Activated naive CD4-positive, alpha-beta T cell treated with anti-CD3 and anti-CD28 coated beads for 36 hours (primary cell): ENCODE measurements at places on chromosomes 1 and 21.
A peak's percentile ranks its signal among the peaks of the same experiment; 100 is the strongest.

DNA sequence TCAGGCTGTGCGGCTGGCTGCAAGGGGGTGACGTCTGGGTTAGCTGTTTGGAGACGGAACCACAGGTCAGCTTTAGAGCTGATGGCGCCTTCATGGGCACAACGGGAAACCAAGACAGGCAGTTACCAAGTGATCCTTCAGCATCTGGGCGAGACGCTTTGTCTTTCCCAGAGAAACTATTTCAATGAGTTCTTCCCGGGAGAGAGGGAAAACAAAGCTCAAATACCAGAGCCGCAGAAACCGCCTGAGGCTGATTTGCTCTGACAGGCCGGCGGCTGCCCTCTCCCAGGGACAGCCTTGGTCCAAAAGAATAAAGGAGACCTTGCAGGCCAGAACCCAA lies 76.5 kb downstream of the CD58 start:
- DNase-seq = no peak

- DNase-seq = no peak
Observed at GRCh38 chr1:179164494-179164893, 65.0 kb downstream of the ABL2 start.

DNA sequence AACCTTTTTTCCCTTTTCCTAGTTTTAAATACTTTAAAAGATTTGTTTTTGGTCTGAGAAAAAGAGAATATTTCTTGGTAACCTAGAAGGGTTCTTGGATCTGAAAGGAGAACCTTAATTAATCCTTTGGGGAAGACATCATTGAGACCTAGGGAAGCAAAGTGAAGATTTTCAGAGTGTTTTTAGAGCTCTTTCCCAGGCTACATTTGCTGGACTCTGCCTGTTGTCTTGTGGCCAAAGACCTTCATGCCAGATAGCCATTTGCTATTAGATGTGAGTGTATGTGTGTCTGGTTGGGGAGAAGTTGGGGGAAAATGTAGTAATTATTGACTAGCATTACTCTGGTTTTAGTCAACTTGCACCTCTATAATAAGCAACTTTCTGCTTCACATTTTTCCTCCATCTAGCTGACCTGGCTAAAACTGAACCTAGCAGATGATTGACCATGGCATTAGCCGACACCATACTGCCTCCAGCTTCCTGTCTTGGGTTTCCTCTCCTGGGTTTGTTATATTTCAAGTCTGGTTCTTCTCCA lies 239.1 kb downstream of the USP25 start:
- DNase-seq = no peak

DNA sequence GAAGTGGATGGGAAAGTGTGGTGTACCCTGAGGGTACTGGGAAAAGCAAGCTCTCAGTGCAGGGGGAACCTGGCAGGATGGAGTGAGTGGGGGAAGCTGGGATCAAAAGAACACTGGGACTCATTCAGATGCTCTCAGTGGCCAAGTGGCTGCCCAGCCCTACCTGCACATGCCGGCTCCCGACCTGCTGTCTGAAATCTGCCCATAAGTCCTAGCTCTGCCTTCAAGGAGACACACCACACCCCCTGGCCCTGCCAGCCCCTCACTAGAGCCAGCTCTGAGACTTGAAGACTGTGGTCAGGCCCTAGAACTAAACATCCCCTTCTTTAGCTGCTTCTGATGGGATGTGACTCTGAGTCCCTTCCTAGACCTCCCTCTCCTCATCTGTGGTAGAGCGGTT lies 2.2 kb downstream of the TMEM54 start:
- DNase-seq = no peak

DNA sequence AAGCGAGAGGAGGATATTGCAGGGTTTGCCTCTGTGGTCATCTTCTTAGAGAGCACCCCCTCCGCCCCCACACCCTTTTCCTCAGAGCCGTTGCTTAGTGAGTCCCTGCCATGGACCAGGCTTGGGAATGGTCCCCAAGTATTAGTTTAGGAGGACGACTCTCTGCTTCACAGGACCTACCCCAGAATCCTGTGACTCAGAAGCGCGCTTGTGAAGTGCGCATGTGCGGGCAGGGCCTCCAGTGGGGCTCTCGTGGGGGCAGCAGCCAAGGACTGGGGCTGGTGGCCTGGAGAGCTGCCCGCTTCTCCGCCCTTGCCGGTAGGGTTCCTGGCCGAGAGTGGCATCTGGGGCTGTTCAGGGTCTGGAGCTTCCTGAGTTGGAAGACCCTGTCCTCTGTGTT lies 37.3 kb upstream of the HMGN1 start:
- DNase-seq = peak; percentile 10

DNA sequence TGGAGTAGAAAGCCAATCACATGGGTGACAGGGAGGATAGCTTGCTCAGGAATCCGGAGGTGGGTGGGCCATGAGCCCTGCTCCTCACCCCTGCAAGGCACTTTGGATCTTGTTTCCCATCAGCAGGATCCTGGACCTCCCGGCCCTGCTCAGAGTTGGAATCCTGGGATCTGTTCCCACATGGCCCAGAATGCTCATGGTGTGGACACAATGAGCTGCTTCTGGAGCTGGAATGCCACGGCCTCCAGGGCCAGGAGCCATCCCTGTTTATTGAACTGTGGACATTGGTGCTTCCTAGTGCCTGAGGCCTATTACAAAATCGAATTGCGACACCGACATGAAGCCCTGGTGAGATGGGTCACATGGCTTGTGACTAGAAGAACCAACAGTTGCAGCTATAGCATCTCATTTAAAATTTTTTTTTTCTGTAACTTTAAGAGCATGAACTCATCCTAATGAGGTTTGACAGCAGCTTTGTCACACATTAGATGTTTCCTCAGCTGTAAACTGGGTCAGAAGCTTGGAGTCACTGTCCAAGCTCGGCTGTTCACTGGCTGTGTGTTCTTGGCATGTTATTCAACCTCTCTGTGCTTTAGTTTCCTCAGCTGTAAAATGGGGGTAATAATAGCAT lies 40.4 kb upstream of the GOLT1A start:
- DNase-seq = no peak

DNA sequence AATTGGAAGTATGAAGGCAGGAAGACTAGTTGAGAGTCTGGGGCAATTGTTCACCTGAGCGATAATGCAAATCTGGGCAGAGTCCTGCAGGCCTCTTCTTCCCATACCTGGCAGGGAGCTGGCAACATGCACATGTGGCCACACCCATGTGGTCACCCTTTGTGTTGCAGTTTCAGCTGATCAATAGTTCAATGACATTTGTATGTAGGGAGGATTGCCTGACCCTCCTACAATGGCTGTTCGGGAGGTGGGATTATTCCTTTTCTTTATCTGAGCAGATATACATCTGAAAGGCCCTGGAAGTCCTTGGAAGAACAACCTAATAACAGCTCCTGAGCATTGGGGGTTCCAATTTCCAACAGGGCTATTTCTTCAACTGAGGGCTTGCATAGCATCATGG lies 15.2 kb upstream of the TRIM45 start:
- DNase-seq = no peak

DNA sequence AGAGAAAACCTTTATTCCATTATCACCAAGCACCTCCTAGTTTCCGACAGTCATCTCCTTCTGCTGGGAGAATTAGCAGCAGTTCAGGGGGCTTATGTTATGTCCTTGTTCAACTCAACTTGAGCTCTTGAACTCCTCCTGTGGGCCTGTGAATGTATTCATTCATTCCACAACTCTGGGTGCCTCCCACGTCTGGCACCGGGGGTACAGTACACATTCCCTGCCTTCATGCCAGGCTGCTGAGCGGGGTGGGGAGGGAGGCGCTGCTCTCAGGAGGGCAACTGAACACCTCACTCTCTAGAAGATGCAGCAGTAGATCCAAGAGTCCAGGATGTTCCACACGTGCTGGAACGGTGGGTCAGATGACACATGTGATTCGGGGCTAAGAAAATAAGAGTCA lies 4.3 kb upstream of the MX2 start:
- DNase-seq = no peak

- no peak for DNase-seq
Observed at GRCh38 chr1:21955058-21955457, 17.9 kb upstream of the HSPG2 start.

DNA sequence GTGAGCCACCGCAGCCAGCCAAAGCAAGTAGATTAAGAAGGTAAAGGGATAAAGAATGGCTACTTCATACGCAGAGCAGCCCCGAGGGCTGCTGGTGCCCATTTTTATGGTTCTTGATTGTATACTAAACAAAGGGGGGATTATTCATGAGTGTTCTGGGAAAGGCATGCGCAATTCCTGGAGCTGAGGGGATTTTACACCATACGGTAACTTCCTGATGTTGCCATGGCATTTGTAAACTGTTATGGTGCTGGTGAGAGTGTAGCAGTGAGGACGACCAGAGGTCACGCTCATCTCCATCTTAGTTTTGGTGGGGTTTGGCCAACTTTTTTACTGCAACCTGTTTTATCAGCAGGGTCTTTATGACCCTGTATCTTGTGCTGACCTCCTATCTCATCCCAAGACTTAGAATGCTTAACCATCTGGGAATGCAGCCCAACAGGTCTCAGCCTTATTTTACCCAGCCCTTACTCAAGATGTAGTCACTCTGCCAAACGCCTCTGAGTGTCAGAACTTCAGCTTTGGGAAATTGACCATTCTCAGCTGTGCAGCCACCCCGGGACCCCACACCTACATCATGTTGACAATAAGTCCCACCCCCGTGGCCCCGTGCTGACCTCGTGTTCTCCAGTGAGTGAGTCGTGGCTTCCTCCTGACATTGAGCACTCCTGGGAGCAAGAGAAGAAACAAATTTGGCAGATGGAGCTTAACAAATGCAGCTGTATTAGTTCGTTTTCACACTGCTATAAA lies 149.4 kb upstream of the COL6A1 start:
- no peak for DNase-seq

GRCh38 chr1:30805304-30806003 lies 47.9 kb upstream of the LAPTM5 start:
- no peak for DNase-seq

DNA sequence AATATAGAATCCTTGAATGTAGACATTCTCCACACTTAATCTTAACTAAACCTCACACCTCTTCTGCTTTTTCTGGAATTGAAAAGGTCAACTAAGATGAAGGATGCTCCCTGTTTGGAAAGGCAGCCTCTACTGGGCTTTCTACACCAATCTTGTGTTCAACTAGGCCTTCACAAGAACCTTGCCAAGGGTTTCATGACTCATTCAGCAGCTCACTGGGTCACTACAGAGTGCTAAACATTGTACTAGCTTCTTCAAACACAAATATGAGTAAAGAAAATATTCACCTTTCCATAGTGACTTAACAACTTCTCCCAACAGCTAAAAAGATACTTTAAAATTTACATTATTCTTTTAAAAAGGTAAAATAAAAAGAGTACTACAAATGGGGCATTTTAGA lies 135.3 kb upstream of the PRMT6 start:
- DNase-seq = no peak

GRCh38 chr1:111354584-111354983 lies 63.9 kb downstream of the CHIA start:
- no peak for DNase-seq

DNA sequence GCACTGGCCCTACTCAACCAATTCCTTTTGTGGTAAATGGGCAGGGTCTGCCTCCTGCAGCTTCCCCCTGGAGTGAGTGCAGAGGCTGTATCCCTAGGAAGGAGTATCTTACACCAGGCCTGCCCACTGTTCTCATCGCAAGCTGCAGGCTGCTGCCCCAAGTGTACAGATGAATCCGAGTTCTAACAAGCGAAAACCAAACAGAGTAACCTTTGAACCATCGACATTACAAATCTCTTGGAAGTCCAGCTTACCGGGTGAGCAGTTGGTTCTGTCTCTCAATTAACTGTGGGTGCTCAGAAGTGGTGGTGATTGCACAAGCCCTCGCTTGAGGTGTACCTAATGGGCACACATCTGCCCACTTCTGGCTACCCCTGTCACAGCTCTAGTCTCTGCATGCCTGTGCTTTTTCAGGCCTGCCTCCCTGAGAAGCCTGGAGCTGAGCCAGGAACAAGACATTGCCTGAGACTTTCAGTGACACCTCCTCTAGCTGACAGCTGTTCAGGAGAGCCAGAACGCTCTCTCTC lies 22.7 kb downstream of the INAVA start:
- DNase-seq = no peak
